Prostate gland (tissue), 2 donors: ENCODE measurements at places on chromosomes 2 and 18.

- DNase-seq = no peak
Measured at GRCh38 chr18:48820483-48821250, 130.1 kb downstream of the SMAD7 start.

GRCh38 chr2:63862806-63863205 lies 21.1 kb downstream of the UGP2 start:
- no peak for DNase-seq

GRCh38 chr18:44793685-44794084 lies 113.0 kb downstream of the SETBP1 start:
- no peak for DNase-seq

- DNase-seq = no peak
Measured at GRCh38 chr2:201630577-201630976, 12.7 kb downstream of the TMEM237 start.

GRCh38 chr2:37020887-37021796 lies 54.8 kb upstream of the STRN start:
- no peak for DNase-seq
